Peyer's patch (tissue), 4 donors: ENCODE measurements at places on chromosomes 2 and 18. TPM values are rescaled to one million over a fixed set of nuclear protein-coding genes. Genes with fewer than 3 reads are reported as not detected.

DNA sequence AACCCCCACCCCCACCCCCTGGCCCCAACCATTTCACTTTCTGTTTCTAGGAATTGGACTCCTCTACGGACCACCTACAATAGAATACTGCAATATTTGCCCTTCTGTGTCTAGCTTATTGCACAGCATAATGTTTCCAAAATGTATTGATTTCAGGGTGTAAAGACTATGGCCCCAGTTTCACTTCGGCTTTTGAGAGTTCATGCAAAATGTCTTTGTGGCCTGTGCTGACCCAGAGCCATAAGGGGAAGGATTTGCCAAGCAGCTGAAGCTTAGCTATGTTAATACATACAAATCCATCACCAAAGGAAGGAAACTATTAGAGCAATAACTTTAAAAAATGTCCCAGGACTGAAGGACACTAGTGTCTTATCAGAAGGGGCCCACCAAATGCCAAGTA lies 11.2 kb upstream of the ATP9B start:
- H3K4me3 ChIP-seq, result no peak overlapping the region
- no peak overlapping the region for H3K27ac ChIP-seq
- DNase-seq, result no peak
- H3K4me1 ChIP-seq, result no peaks in the 10 kb centered on the region
- no peaks in the 10 kb centered on the region for H3K27me3 ChIP-seq

GRCh38 chr18:26502823-26503222 lies 45.5 kb downstream of the KCTD1 start:
- no peaks in the 10 kb centered on the region for H3K4me1 ChIP-seq
- no peaks in the 10 kb centered on the region for H3K27me3 ChIP-seq
- no peak overlapping the region for H3K27ac ChIP-seq
- H3K4me3 ChIP-seq, result no peak overlapping the region
- H3K36me3 ChIP-seq, result no peaks in the 10 kb centered on the region
- DNase-seq, result no peak

GRCh38 chr2:222037211-222037610 lies 261.6 kb downstream of the PAX3 start:
- DNase-seq, result no peak
- no peaks in the 10 kb centered on the region for H3K27me3 ChIP-seq
- no peaks in the 10 kb centered on the region for H3K36me3 ChIP-seq
- no peak overlapping the region for H3K27ac ChIP-seq
- H3K4me3 ChIP-seq, result no peak overlapping the region
- H3K4me1 ChIP-seq, result no peaks in the 10 kb centered on the region

DNA sequence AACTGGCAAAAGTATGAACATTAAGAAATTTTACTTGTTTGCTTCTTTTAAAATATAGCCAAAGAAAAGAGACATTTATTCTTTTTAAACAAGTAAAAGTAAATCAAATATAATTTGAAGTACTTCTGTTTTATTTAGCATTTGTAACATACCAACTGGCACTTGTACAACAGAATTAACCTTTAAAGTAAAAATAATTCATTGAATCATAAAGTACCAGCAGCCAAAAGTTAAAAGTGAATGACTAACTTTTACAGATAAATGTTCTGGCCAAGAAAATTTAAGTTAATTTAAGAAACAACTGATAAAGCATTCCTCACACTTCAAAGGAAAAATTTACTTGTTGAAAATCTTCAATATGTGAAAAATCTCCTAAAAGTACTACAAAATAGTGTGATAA lies 23.8 kb downstream of the RTTN start:
- no peaks in the 10 kb centered on the region for H3K27me3 ChIP-seq
- H3K27ac ChIP-seq, result no peak overlapping the region
- H3K36me3 ChIP-seq, result peaks cover 17% of the 10 kb centered on the region
- no peaks in the 10 kb centered on the region for H3K4me1 ChIP-seq
- no peak overlapping the region for H3K4me3 ChIP-seq
- no peak for DNase-seq

- no peak overlapping the region for H3K27ac ChIP-seq
- peak; percentile 44 for DNase-seq
- no peaks in the 10 kb centered on the region for H3K36me3 ChIP-seq
- H3K27me3 ChIP-seq, result no peaks in the 10 kb centered on the region
These were observed 8.4 kb upstream of the GPC1 start for GRCh38 chr2:240426845-240427721.

DNA sequence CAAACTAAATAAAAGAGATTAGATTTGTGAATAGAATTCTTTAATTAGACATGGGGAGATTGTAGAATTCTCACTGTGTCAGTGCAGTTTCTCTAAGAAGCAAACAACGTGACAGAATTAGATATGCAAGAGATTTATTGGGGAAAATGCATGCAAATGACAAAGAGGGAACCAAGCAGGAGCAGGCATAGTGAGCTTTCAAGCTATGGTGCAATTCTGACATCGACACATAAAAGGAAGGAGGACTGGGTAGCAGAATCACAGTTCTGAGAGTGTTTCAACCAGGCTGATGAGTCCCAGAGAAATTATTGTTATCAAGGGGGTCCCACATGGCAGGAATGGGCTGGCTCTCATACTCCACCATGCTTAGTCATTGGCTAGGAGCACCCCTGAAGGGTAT lies 338.4 kb downstream of the FIGN start:
- no peaks in the 10 kb centered on the region for H3K27me3 ChIP-seq
- H3K4me1 ChIP-seq, result no peaks in the 10 kb centered on the region
- no peak overlapping the region for H3K27ac ChIP-seq

DNA sequence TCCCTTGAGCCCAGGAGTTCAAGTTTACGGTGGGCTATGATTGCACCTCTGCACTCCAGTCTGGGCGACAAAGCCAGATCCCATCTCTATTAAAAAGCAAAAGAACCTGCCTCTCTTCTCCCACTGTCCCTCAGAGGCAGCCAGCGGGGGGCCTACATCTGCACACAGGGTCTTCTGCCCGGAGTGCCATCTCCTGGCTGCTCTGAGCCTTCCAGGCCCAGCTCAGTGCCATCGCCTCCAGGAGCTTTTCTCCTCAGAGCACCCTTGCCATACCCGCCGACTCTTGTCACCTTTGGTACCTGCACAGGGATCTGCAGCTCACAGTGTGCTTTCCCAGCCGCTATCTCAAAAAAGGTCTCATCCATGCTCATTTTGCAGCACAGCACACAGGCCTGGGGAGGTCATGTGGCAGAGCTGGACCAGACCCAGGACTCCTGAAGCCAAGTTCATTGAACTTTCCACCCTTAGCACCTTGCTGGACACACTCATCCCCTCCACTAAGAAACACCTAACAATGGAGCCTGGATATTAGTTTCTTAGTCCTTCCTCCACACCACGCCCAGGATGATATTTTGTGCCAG lies 186.3 kb downstream of the HAUS1 start:
- no peaks in the 10 kb centered on the region for H3K4me1 ChIP-seq
- no peaks in the 10 kb centered on the region for H3K36me3 ChIP-seq
- peak; percentile 26 for DNase-seq
- no peak overlapping the region for H3K4me3 ChIP-seq
- no peak overlapping the region for H3K27ac ChIP-seq

CPS1 gene
- total RNA-seq, result 285 TPM

PSD4 gene
- 234 TPM for total RNA-seq

GRCh38 chr2:230927711-230928341 lies 2.8 kb upstream of the GPR55 start:
- no peak overlapping the region for H3K4me3 ChIP-seq
- no peak overlapping the region for H3K27ac ChIP-seq
- H3K36me3 ChIP-seq, result no peaks in the 10 kb centered on the region
- no peaks in the 10 kb centered on the region for H3K4me1 ChIP-seq

GNAL gene
- 7.4 TPM for total RNA-seq

GRCh38 chr2:100104718-100105677 lies 37.4 kb downstream of the AFF3 start:
- peaks cover 4% of the 10 kb centered on the region for H3K4me1 ChIP-seq
- H3K4me3 ChIP-seq, result peak overlapping the region; percentile 63
- no peak for DNase-seq
- H3K27me3 ChIP-seq, result no peaks in the 10 kb centered on the region
- H3K27ac ChIP-seq, result peak overlapping the region; percentile 71

TCF4 gene
- total RNA-seq, result 11.9 TPM

SLC1A4 gene
- 12.4 TPM for total RNA-seq

ZNF514 gene
- total RNA-seq, result 25.4 TPM

- peak overlapping the region; percentile 76 for H3K4me3 ChIP-seq
- H3K27me3 ChIP-seq, result no peaks in the 10 kb centered on the region
- H3K36me3 ChIP-seq, result no peaks in the 10 kb centered on the region
- peaks cover 11% of the 10 kb centered on the region for H3K4me1 ChIP-seq
These were observed 1.8 kb downstream of the ZCCHC2 start for GRCh38 chr18:62524440-62525200.

DNA sequence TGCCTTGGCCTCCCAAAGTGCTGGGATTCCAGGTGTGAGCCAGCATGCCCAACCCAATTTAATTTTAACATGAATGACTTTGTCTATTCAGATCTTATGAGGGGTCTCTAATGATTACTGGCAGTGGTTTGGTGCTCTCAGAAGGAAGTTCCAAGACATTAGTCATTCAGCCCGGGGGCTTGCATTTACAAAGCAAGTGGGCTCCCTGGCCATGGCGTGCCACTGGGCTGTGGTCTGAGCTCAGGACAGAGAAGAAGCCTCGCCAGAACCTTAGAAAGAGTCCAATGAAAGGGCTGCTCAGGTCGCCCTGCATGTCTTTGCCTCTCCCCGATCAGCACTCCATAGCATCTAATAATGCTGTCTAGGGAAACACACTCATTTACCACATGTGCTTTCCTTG lies 182.6 kb upstream of the CHAC2 start:
- H3K36me3 ChIP-seq, result no peaks in the 10 kb centered on the region
- no peak overlapping the region for H3K27ac ChIP-seq
- no peak overlapping the region for H3K4me3 ChIP-seq
- no peaks in the 10 kb centered on the region for H3K27me3 ChIP-seq
- H3K4me1 ChIP-seq, result no peaks in the 10 kb centered on the region
- no peak for DNase-seq

DNA sequence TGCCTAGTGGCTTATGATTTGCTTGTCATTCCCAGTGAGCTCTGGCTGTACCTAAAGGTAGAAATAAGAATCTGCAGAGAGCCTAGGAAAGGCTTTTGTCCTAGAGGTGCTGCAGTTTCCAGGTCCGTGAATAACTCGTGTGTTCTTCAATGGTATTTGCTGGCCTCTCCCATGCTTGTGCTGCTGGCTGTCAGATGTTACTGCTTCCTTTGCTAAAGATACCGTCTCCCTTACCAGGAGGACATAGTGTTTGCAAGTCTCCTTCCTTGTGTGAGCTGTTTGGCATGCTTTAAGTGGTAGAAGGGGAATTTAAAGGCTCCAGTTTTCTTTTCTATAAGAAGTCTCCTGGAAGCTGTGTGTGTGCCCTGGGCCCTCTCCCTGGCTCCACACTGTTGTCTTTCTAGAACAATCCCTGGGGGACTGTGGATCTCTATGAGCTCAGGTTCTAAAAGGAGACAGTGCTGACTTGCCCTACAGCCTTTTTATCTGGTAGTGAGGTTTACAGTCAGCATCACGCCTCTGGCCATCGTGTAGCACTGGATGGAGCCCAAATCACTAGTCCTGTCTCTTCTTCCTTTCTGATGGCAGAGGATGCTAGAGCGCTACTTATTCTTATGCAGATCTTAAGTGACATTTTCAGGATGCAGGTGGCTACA lies 65.8 kb downstream of the RNF144A start:
- H3K36me3 ChIP-seq, result no peaks in the 10 kb centered on the region
- H3K27ac ChIP-seq, result no peak overlapping the region
- H3K27me3 ChIP-seq, result no peaks in the 10 kb centered on the region
- H3K4me1 ChIP-seq, result no peaks in the 10 kb centered on the region
- H3K4me3 ChIP-seq, result no peak overlapping the region

DNA sequence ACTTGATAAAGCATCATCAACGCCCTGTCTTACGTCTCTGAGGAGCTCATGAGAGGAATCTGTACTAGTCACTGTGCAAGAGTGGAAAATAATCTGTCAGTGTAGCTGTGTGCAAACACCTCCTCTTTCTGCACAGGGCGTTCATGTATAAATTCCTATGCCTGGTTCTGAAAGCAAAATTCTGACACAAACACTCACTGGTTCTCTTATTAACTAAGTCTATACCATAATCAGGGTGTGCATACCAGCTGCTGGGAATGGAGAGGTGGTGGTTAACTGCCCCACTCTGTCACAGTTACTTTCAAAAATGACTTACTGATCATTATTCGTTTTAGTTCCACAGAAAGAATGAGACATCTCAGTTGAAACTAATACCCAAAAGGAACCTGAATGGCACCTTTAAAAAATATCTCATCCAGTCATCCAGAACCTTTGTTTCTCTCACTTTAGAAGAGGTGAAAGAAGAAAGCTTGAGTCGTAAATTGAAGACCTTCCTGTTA lies 35.7 kb downstream of the STK39 start:
- no peaks in the 10 kb centered on the region for H3K27me3 ChIP-seq
- no peak overlapping the region for H3K27ac ChIP-seq
- no peak overlapping the region for H3K4me3 ChIP-seq
- no peaks in the 10 kb centered on the region for H3K4me1 ChIP-seq
- no peak for DNase-seq

- no peaks in the 10 kb centered on the region for H3K4me1 ChIP-seq
- no peak overlapping the region for H3K4me3 ChIP-seq
- no peak for DNase-seq
- H3K36me3 ChIP-seq, result no peaks in the 10 kb centered on the region
- peak overlapping the region; percentile 79 for H3K27ac ChIP-seq
These were observed 6.7 kb downstream of the MYO7B start for GRCh38 chr2:127542231-127542630.

SPATA3 gene
- total RNA-seq, result not detected

- no peaks in the 10 kb centered on the region for H3K4me1 ChIP-seq
- no peak overlapping the region for H3K27ac ChIP-seq
- H3K4me3 ChIP-seq, result no peak overlapping the region
- DNase-seq, result no peak
- no peaks in the 10 kb centered on the region for H3K36me3 ChIP-seq
These were observed 99.4 kb upstream of the RND3 start for GRCh38 chr2:150586858-150587257.

PRR30 gene
- not detected for total RNA-seq

DNA sequence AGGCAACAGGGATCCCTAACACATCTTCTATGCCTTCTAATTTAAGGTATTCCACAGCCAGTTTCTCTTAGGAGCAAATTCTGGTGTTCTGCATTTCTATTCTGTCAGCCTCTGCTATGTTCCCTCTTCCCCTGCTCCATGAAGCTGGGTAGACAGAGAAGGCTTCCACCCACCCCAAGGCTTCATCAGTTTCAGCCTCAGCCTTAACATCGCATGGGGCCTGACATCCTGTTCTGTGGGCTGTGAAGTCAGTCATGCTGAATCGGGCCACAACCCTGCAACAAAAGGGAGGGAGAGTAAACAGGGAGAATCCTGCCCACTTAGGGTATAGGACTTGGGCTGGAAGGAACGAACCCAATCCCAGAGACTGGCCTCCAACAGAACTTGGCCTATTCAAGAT lies 70.6 kb upstream of the PPM1B start:
- no peaks in the 10 kb centered on the region for H3K27me3 ChIP-seq
- H3K27ac ChIP-seq, result no peak overlapping the region
- DNase-seq, result no peak
- no peaks in the 10 kb centered on the region for H3K36me3 ChIP-seq
- H3K4me3 ChIP-seq, result no peak overlapping the region

GRCh38 chr2:28469947-28470535 lies 25.8 kb upstream of the PLB1 start:
- H3K36me3 ChIP-seq, result no peaks in the 10 kb centered on the region
- no peak overlapping the region for H3K27ac ChIP-seq
- no peaks in the 10 kb centered on the region for H3K27me3 ChIP-seq
- no peak for DNase-seq

GRCh38 chr2:175218551-175218950 lies 37.0 kb upstream of the ATP5MC3 start:
- H3K27me3 ChIP-seq, result no peaks in the 10 kb centered on the region
- no peak overlapping the region for H3K4me3 ChIP-seq
- H3K4me1 ChIP-seq, result no peaks in the 10 kb centered on the region
- no peak overlapping the region for H3K27ac ChIP-seq
- no peak for DNase-seq
